Activated effector memory CD4-positive, alpha-beta T cell treated with Interleukin-2 at 50 U/mL for 16 hours (primary cell): ENCODE measurements at places on chromosomes 13 and 19.

DNA sequence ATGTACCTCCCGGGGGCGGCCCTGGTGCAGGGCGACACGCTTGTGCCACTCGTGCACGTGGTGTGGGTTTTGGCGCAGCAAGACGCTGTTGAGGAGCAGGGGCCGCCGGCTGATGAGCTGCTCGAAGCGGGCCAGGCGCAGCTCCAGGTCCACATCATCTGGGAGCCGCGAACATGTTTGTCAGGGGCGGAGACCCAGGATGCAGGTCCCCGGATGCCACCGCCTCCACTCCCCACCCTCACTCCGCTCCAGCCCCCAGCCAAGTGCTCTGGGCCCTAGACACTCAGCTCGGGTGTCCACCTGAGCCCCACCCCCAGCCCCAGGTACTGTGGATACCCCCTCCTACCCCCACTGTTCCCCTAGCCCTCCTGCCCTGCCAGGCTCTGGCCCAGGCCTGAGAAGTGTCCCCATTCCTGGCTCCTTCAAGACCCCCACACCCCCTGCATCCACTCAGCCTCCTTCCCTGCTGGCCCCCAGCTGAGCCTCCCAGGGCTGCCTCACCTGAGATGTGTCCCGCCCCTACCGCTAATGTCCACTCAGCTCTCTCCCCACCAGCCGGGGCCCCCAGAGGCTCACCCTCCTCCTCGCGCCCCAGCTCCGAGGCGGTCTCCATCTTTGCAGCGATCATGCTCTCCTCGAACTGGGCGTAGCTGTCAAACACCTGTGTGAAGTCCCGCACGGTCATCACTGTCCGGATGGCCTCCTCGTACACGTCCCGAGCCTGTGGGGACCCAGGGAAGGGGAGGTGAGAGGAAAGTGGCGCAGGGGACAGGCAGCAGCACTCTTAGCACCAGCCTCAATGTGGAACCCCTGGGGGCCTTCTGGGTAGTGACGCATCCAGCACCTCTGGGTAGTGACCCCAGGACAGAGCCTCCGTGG lies 5.4 kb downstream of the XAB2 start:
- DNase-seq, result no peak

GRCh38 chr13:68066879-68067513 lies 836.9 kb upstream of the PCDH9 start:
- DNase-seq, result no peak

GRCh38 chr13:103762523-103762922 lies 696.3 kb upstream of the SLC10A2 start:
- no peak for DNase-seq

DNA sequence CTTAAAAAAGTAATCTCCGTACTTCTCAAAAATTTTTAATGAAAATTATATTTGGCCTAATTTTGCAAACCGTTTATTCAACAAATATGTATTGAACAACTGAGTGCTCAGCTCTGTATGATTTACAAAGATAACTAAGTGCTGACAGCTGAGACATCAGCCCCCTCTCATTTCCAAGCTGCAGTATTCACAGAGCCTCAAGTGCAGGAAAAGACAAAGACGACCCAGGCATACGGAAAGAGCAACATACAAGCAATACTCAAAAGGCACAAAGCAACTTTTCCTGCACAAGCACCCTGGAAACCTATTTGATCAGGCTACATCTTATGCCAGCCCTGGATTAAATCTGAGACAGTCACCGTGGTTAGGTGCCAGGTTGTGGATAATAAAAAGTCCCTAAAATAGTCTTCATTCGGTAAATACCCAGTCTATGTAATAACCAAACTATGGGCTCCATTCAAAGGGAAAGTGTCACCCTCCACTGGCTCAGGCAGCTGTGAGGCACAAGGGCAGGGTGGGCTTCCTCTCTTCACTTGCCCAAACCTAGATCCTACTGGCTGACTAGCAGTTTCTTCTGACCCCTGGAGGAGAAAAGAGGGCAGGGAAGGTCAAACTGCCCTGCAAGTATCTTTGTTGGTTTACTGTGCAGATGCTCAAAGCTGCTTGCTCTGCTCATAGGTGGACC lies 65.5 kb downstream of the TBC1D4 start:
- no peak for DNase-seq

DNA sequence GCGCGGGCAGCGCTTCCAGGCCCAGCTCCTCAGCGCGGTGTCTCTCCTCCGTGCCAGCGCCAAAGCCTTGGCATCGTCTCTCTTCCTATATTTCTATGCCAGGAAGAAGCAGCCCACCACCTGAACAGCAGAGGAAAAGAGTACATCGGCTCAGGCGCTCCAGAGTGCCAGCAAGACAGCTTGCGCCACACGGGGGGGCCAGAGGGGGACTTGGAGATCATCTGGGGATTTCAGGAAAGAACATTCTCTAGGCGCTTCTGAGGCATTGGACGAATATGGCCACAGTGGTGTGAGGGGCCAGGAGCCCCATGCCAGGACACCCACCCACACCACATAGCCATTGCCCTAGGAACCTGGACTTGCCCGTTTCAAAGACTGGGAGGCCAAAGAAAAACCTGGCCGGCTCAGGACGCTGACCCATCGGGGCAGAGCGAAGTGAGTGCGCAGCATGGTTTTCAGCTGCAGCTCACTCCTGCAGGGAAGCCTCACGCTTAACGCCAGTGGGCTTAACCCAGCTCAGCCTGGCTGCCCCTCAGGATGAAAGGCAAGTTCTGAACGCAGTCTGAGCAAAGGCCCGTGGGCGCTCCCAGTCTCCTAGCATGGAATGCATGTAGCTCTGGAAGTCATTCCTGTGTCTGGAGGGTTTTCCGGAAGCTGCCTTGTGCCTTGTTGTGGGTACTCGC lies 62.1 kb downstream of the GGACT start:
- DNase-seq, result no peak

DNA sequence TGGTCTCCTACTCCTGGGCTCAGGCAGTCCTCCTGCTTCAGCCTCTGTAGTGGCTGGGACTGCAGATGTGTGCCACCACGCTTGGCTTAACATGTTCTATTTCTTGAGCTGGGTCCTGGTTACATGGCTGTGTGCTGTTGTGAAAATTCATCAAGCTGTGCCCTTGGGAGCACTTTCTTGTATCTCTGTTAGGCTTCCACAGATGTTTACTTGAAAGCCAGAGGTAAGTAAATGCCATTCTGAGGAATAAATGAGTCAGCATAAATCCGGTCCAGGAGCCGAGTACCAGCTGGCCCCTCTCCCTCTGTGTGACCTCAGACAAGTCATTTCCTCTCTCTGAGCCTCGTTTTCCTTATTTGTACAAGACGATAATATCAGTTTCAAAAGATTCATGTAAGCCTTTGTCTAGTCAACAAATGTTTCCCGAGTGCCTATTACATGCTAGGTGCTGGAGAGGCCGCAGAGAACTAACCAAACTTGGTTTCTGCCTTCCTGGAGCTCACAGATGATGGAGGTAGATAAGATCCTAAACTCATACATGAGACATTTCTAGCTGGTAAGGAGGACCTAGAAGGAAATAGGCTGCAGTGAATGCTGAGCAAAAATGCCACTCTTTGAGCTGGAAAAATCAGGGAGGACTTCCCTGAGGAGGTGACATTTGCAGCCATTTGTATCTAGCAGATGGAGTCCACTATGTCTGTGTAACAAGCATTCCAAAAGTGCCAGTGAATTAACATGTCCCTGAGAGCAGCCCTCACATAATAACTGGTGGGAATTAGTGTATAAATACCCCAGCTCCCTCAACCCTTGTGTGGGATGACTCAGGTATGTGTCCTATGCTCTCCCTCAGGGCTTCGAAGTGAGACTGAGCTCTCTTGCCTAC lies 2.7 kb upstream of the RASAL3 start:
- DNase-seq, result peak; percentile 50

DNA sequence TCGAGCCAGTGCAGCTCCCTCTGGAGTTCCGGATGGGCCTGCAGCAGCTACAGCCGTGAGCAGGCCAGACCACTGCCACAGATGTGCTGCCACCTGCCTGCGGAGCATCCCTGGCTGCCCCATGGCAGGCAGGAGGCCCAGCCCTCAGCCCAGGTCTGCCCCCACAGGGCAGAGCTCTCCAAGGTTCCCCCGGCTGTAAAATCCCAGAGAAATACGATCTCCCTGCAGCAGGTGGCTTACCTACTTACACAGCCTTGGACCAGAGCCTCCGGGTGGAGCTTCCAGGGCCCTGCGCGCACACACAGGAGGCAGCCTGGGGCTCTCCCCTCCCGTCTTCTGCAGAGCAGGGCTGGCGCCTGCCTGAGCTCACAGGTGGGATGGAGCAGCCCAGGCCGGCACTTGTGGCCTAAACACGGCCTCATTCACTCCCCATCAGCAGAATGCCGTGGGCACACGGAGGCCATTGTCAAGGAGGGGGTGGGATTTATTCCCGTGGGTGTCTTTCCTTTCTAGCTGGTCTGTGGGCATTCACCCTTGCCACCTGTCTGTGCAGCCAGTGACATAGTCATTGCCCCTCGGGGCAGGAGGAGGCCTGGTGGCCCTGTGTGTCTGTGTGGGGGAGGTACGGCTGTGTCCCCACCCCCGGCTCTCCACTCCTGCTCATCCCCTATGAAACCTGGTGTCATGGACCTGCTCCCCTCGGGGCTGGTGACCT lies 118.0 kb downstream of the KDM4B start:
- DNase-seq, result no peak

DNA sequence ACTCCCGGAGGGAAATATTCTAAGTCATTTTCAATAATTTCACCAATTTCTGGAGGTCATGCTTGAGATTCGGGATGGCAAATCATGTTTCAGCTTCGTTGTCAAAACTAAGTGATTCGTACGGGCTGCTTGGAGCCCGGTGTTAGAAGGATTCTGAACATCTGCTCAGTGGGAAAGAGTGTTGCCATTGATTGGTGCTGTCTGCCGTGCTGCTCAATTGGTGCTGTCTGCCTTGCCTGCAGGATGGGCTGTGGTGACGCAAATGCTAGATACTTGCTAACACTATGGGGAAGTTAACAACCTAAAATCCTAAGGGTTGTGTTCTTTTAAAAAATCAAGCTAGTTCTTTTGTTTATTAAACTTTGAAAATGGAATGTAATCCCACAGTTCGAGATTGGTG lies 17.3 kb upstream of the CACNG8 start:
- DNase-seq, result no peak

DNA sequence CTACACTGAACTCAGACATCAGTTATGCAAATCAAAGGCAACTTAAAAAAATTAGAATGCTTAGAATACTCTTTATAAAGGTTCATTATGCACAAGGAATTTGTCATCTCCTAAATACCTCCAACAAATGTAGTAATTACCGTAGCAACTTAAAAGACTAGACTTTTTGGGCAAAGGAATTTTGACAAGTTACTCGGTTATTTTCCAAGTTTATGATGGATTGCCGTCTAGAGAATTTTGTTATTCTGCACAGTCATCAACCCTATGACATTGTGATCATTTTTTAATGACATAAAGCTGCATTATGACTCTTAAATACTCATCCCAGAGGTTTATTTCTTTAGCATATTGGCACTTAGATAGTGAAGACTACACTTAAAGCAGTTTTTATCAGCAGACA lies 71.9 kb downstream of the TRPC4 start:
- no peak for DNase-seq

GRCh38 chr19:7526059-7526929 lies 3.9 kb downstream of the MCOLN1 start:
- no peak for DNase-seq

- no peak for DNase-seq
These were observed 156.2 kb downstream of the SIPA1L3 start for GRCh38 chr19:38062959-38063761.

DNA sequence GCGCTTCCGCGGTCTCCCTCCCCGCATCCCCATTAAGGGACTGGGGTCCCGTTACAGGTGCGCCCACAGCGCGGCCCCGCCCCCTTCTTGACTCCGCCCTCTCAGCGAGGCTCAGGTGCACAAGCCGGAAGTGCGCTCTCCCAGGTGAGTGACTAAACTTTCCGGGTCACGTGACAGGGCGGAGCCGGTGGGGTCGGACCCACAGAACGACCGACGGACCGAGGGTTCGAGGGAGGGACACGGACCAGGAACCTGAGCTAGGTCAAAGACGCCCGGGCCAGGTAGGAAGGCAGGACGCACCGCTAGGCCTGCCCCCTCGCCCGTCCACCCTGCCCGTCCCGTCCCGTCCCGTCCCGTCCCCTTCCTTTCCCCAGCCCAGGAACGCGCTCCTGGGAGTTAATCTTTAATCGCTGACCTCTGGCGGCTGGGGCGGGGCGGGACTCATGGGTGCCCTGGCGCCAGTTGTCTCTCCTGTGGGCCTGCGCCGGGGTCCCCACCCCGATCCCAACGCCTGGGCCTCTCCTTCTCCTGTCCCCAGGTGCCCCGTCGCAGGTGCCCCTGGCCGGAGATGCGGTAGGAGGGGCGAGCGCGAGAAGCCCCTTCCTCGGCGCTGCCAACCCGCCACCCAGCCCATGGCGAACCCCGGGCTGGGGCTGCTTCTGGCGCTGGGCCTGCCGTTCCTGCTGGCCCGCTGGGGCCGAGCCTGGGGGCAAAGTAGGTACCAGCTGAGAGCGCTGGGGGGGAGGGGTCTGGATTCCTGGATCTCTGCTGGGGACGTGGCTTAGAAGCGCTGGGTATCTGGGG lies at the start of gene CRB3:
CRB3 (plus strand) TSS at position 202 of the 804 bp plus-strand sequence; CDS start at position 633, 431 bp downstream.
- DNase-seq, result peak; percentile 30

- peak; percentile 64 for DNase-seq
These were observed 6.1 kb downstream of the IL4I1 start for GRCh38 chr19:49890349-49891311.

DNA sequence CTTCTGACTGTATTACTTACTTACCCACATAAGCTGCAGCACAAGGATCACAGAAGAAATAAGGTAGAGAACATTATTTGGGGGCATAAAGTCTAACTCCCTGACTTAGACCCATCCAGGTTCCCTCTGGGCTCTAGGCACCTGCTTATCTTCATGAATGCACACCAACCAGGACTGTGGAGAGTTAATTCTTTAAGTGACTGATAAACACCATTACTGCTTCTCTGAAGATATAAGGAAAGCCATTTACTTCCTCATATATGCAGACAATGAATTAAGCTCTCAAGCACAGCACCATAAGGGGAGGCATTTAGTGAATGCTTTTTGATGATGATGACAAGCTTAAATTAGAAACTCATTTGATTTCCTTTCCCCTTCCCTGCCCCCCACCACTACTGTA lies 22.5 kb downstream of the OBI1 start:
- DNase-seq, result no peak

DNA sequence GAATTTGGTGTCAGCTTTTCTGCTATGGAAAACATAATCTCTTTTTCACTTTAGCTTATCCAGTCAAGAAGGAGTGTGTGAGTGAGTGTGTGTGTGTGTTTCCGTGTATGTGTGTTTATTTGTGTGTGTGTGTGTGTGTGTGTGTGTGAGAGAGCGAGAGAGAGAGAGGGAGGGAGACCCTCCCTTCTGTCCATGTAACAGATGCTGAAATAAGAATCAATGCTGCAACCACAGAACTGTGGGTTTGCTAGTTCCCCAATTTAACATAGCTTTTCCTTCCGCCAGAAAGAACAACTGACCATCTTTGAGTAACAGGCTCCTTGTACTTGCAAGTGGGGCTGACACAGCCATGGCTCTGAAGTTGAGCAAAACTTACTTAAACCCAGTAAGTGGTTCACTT lies 5.2 kb downstream of the LCP1 start:
- no peak for DNase-seq

GRCh38 chr13:43289470-43290255 lies 266.3 kb downstream of the DNAJC15 start:
- DNase-seq, result no peak

GRCh38 chr19:12668932-12669269 lies 2.3 kb downstream of the WDR83 start:
- peak; percentile 31 for DNase-seq
